Hippocampal formation (tissue), 2 donors: ENCODE measurements at places on chromosomes 12 and 14.

- no peak for DNase-seq
These were observed 73.9 kb upstream of the WSCD2 start for GRCh38 chr12:108055141-108055540.

DNA sequence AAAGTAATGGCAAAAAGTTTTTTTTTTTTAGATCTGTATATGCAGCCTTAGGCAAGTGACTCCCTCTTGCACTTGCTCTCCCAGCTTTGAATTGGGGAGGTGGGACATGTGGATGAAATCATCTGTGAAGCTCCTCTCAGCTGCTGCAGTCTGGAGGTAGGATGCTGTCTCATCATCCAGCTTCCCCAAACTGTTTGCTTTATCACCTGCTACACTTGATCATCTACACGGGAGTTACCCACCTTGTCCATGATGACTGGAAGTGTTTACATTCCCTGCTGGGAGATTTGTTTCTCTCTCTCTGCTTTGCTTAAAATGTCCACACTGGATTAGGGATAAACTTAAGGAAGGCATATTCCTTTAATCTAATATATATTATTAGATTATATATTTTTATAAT lies 8.5 kb upstream of the FGF23 start:
- DNase-seq = no peak

DNA sequence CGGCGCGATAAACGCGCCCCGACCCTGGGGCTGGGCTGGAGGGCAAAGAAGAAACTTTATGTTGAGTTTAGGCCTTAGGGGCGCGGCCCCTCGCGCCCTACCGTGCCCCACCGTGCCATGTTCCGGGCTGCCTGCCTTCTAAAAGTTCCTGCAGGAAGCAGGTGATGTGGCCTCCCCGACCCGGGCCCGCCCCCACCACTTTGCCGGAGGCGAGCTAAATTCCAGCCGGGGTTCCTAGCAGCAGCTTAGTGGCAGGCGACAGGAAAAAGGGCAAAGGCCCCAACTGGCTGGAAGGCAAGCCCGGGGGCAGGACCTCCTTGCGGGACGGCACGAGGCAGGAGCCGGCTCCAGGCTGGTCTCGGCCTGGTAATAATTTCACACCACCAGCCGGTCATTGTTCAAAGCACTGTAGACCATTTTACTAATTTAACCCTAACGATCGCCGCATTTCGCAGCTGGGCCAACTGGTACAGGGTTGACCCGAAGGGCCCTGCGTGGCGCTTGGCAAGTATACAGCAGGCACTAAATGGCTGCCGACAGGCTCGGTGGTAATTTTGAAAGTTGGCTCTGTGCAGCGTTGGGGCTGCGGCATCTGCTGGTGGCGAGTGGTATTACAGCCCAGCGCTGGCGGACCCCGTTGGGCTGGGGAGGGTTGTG lies 895 bp upstream of the CCDC88C start:
- DNase-seq = peak; percentile 47

DNA sequence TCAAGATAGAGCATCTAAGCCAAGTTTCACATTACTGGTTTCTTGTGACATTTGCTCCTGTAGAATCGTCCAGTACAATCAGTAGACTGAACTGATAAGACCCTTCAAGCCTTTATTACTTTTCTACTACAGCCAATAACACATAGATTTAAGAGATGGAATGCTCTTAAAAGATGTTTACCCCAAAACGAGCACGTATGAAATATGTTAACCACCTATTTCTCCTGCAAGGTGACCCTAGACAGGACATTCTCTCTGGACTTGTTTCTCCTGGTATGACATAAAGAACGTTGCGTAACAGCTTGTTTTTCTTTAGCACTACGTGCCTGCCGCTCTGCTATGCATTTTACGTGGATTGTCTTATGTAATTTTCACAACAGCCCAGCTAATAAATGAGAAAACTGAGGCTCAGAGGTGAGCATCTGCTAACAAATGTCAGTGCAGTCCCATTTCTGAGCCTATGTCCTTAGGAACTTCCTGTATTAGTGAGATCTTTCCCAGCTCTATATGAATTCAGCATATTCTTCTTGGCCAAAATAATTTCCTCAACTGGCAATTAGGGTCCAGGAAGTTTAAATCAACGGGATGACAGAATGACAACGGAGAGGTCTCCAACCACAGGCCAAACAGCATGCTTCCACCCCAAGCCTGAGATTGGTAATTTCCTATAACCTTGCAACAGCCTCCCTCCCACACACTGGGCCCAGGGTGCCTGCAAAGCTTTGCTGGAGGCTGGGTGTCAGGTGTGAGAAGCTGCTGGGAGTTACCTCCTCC lies 3.7 kb downstream of the NFKBIA start:
- no peak for DNase-seq

GRCh38 chr14:96052541-96053247 lies 13.5 kb downstream of the C14orf132 start:
- no peak for DNase-seq

DNA sequence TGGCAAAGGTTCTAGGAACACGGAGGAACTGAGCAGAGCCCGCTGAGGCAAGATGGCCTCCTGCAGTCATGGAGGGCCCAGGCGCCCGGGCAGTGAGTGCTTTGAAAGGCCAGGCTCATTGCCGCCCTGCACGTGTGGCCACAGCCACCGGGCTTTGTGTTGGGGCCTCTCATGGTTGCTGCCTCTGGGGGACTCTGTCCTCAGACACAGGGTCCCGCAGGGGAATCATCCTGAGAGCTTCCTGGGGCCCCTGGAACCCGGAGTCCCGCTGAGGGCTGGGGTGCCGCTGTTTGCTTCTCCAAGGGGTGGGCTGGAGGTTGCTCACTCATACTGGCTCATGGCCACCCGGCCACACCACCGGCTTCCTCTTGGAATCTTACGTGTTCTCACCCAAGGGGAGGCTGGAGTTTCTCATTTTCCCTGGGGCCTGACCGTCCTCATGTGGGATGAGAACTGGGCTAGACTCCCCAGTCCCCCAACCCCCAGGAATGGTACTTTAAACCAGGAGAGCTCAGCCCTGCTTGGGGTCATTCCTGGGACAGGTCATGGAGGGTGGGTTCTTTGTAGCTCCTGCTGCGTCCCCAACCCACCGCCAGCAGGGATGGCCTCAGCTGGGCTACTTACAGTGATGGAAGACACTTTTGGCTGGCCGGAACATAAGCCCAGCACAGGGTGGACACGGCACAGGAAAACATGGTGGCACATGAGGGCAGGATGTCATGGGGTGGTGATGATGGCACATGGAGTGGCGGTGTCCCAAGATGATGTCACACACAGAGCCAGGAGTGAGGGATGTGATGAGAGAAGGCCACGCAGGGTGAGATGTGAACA lies 21.1 kb upstream of the LRTM2 start:
- DNase-seq = no peak

GRCh38 chr12:123050913-123051312 lies 70.4 kb downstream of the ARL6IP4 start:
- no peak for DNase-seq

DNA sequence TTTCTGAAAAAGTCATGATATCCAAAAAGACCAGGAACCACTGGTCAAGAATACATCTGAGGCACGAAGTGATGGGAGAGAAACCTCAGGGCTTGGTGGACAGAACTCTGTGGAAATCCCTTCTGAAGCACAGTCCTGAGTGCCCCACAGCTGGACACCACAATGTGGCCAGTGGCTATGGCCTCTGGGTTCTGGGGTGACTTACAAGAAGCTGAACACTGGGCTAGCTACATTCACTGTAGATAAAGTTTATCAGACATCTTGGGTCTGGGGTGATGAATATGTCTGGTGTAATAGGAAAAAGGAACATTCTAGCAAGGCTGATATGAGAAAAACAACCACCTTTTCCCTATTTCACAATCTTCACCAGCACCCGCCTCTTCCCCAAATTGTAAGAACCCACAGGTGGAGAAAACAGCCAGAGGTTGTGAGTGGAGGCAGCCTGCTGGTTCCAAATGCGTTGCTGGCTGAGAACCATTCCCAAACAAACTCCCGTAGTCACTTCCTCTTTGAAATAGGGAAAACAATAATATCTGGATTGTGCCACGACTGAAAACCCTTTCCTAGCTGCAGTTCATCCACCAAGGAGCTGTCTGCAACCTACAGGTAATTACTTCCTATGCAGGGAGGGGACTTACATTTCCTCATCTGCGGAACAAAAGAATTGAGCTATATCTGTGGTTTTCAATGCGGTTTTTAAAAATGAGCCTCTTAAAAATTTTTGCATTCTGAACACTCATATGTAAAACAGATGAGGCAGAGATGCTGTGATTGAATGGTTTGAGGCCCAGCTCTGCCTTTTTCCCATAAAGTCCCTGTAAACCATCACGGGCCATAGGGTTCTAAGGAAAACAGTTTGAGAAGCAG lies 193.6 kb downstream of the SLC41A2 start:
- DNase-seq = no peak

DNA sequence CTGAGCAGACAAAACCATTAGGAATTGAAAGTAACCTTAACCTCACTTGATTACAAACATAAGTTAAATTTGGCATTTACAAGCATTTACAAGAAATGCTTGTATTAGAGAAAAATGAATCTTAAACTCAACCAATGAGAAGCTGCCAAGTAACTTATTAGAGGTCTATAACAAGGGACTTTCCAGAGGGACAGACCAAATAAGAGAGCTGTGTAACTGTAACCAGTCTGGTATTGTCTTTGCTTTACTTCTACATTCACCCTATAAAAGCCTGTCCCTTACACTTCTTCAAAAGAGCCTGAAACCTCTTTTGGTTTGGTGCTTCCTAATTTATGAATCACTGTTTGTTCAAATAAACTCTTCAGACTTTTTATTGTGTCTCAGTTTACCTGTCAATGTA lies 450.0 kb upstream of the FAR2 start:
- no peak for DNase-seq

DNA sequence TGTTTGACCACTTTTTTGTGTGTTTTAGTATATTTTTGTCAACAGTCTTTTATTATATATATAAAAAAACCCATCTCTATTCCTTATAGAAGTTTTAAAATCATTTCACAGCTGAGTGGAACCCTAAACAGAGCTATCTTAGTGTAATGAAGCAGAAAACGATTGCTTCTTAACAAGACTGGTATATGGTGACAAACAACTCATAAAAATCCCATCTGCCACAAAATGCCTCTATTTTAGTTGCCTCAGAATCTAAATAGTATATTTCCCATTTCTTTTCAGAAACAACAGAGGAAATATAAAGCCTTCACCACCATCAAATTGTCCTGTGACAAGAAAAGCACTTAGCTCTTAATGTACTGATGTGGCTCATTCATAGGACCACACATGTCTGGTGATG lies 322.4 kb downstream of the ATP23 start:
- DNase-seq = no peak

- DNase-seq = no peak
These were observed 37.8 kb upstream of the PPP1CC start for GRCh38 chr12:110780448-110780847.

- DNase-seq = no peak
These were observed 77.0 kb downstream of the SEC23A start for GRCh38 chr14:39025810-39026627.

DNA sequence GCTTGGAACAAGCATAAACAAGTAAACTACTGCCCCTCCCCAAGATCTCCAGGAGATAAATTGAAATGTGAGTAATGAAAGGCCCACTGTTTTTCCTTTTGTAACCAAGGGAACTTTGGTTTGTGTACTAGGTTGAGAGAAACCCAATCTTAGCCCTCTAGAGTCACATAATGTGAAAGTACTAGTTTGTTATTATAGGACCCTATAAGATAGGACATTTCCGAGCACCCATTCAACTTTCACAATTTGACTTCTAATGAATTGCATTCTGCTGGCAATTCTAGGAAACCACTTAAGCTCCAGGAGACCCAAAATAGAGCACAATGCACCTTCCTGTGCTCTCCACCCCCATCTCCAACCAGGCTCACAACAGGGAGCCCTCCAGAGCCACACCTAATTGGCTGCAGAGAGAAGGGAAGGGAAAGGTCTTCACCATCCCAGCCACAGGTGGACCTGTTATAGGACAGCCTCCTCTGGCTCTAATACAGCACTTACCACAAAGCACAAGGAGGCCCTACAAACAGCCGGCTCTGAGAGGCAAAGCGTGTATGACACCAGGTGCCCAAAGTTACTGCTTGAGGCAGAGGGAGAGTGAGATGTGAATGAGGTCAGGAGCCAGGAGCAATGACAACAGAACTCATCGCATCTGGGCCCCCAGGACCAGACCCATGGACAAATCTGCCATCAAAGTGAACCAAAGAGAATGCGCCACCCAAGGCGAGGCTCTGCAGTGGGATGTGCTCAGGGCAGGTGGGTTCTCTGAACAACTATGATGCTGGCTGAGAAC lies 163.3 kb upstream of the NTF3 start:
- no peak for DNase-seq

GRCh38 chr14:65001723-65002122 lies 15.0 kb downstream of the FNTB start:
- DNase-seq = no peak

DNA sequence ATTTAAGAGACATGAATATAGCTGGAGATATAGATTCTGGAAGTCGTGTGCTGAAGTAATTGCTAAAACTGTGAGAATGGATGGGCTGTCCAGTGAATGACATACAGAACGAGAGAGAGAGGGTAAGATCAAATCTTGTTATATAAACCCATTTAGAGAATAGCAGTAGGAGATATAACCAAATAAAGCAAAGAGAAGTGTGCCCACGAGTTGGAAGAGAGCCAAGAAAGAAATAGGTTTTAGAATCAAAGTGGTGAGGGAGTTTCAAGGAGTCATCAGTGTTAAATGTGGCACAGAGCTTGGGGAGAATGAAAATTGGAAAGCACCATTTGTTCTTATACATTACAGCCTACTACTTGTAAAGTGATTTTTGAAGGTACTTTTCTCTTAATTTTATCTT lies 19.2 kb downstream of the TOGARAM1 start:
- no peak for DNase-seq

DNA sequence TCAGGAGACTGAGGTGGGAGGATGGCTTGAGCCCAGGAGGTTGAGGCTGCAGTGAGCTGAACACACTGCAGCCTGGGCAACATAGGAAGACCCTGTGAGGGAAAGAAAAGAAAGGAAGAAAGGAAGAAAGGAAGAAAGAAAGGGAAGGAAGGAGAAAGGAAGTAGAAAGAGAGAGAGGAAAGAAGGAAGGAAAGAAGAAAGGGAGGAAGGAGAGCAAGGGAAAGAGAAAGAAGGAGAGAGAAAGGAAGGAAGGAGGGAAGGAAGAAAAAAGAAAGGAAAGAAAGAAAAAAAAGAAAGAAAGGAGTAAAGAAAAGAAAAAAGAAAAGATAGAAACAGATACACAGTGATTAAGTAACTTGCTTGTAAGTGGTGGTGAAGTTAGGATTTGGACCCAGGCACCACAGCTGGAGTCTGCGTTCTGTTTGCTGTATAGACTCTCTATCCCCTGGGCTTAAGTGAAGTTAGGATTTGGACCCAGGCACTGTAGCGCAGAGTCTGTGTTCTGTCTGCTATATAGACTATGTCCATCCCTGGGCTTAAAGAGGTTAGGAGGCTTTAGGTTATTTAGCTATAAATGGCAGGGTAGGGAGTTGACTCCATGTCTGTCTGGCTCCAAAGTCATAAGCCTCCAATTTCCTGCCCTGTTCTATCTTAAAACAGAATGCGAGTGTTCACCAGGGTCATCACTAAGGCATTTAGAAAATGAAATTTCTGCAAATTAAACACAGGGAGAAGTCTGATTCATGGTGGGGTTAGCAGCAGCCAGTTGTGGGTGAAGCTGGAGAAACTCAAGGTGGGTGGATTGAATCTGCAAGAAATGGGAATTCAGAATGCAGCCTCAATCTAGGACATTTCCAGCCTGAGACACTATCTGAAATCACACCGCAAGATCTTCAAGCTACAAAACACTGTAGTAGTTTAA lies 13.3 kb upstream of the C12orf75 start:
- DNase-seq = no peak
